Pancreas (tissue), 10 donors: ENCODE measurements at places on chromosomes 7 and 10. TPM values are rescaled to one million over a fixed set of nuclear protein-coding genes. Genes with fewer than 3 reads are reported as not detected.

ZNF282 gene
- 16.8 TPM for total RNA-seq

DNA sequence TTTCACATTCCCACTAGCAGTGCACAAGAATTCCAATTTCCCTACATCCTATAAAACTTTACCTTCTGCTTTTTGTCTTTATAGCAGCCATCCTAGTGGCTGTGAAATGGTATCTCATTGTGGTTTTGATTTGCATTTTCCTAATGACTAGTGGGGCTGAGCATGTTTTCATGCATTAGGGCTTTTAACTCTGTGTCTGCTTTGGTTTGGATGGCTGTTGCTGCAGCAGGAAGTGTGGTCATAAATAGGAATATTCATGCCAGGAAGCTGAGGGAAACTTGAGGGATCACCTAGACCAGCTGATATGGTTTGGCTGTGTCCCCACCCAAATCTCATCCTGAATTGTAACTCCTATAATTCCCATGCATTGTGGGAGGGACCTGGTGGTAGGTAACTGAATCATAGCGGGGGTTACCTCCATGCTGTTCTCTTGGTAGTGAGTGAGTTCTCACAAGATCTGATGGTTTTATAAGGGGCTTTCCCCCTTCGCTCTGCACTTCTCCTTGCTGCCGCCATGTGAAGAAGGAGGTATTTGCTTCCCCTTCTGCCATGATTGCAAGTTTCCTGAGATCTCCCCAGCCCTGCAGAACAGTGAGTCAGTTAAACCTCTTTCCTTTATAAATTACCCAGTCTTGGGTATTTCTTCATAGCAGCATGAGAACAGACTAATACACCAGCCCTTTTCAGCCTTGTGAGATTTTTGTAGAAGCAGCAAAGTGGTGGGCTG lies 181.8 kb upstream of the PITRM1 start:
- no peaks in the 10 kb centered on the region for H3K27me3 ChIP-seq
- no peak overlapping the region for H3K4me3 ChIP-seq
- H3K4me1 ChIP-seq, result no peaks in the 10 kb centered on the region
- H3K36me3 ChIP-seq, result no peaks in the 10 kb centered on the region
- no peak for DNase-seq
- H3K27ac ChIP-seq, result no peak overlapping the region

FFAR4 gene
- total RNA-seq, result 0.92 TPM

GPAM gene
- total RNA-seq, result 4.2 TPM

PTPRZ1 gene
- total RNA-seq, result 0.60 TPM

CAMK2G gene
- total RNA-seq, result 10.5 TPM

DNA sequence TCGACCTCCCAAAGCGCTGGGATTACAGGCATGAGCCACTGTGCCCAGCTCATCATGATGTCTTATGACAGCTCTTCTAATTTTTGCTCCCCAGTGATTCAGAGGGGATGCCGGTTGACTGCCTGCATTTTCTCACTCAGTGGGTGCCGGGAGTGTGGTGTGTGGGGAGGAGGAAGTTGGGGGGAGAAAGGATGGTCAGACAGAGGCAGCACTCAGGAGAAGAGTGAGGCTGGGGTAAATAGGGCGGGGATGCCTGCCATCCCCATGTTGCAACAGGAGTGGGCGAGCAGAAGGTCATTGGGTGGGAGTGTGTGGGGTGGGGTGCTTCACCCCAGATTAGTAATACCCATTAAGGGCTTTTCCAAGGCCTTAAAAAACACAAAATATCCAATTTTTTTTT lies 3.5 kb upstream of the CCL24 start:
- H3K36me3 ChIP-seq, result no peaks in the 10 kb centered on the region
- no peaks in the 10 kb centered on the region for H3K4me1 ChIP-seq
- no peak overlapping the region for H3K4me3 ChIP-seq
- DNase-seq, result no peak
- no peak overlapping the region for H3K27ac ChIP-seq
- H3K27me3 ChIP-seq, result no peaks in the 10 kb centered on the region

DNA sequence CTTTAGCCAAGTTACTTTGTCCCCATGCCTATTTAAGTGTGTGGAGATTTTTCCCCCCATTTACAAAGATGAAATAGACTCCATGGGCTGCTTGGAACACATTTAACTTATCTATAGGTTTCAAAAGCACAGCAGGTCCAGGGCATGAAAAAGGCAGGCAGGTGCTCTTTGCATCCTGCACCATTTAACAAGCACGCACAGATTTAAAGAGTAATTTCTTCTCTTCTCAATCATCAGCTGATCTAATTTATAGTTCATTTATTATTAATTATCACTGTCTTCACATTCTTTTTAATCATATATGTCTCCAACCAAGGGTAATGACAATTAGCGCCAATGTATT lies 156.8 kb downstream of the CACNA2D1 start:
- H3K36me3 ChIP-seq, result no peaks in the 10 kb centered on the region
- H3K4me1 ChIP-seq, result no peaks in the 10 kb centered on the region
- no peak for DNase-seq
- H3K4me3 ChIP-seq, result no peak overlapping the region
- no peak overlapping the region for H3K27ac ChIP-seq
- no peaks in the 10 kb centered on the region for H3K27me3 ChIP-seq

PRKCQ gene
- total RNA-seq, result 3.5 TPM

DNA sequence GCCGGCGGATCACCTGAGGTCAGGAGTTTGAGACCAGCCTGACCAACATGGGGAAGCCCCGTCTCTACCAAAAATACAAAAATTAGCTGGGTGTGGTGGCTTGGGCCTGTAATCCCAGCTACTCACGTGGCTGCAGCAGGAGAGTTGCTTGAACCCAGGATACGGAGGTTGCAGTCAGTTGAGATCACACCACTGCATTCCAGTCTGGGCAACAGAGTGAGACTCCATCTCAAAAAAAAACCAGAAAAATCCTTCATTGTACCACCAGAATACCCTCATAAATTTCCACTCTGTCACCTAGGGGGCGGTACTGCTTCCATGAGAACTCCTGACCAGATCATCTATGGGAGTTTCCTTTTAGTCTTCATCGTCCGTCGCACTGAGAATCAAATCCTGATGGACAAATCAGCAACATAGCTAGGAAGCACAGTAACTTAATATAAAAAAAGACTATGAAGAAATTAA lies 225.8 kb upstream of the KLF14 start:
- H3K27ac ChIP-seq, result no peak overlapping the region
- H3K27me3 ChIP-seq, result no peaks in the 10 kb centered on the region
- no peaks in the 10 kb centered on the region for H3K36me3 ChIP-seq
- H3K4me1 ChIP-seq, result no peaks in the 10 kb centered on the region
- no peak for DNase-seq
- H3K4me3 ChIP-seq, result no peak overlapping the region

- H3K27ac ChIP-seq, result no peak overlapping the region
- H3K27me3 ChIP-seq, result no peaks in the 10 kb centered on the region
- H3K4me3 ChIP-seq, result no peak overlapping the region
- no peaks in the 10 kb centered on the region for H3K4me1 ChIP-seq
- DNase-seq, result no peak
- H3K36me3 ChIP-seq, result no peaks in the 10 kb centered on the region
Measured at GRCh38 chr10:101878869-101879268, 35.3 kb upstream of the KCNIP2 start.

DNA sequence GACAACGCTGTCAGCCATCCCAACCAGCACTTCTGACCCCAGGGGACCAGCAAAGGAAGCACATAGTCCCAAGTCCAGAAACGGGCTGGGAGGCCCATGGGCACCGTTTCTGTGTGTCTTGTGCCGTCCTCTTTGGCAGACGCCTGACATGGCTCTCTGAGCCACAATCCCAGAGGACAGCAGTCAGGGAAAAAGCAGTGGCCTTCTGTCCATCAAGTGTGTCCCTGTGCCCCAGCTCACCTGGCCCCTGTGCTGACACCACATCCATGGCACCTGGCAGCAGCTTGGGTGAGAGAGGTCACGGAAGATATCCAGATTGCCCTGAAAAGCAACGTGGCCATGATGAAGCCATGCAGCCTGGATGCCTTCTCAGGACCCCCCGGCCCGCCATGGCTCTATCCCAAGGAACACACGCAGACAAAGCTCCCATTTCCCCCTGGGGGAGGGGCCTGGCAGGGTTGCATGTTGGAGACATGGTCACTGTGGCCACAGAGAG lies 38.1 kb upstream of the ANTXRL start:
- H3K4me3 ChIP-seq, result no peak overlapping the region
- no peak overlapping the region for H3K27ac ChIP-seq
- DNase-seq, result no peak

DNA sequence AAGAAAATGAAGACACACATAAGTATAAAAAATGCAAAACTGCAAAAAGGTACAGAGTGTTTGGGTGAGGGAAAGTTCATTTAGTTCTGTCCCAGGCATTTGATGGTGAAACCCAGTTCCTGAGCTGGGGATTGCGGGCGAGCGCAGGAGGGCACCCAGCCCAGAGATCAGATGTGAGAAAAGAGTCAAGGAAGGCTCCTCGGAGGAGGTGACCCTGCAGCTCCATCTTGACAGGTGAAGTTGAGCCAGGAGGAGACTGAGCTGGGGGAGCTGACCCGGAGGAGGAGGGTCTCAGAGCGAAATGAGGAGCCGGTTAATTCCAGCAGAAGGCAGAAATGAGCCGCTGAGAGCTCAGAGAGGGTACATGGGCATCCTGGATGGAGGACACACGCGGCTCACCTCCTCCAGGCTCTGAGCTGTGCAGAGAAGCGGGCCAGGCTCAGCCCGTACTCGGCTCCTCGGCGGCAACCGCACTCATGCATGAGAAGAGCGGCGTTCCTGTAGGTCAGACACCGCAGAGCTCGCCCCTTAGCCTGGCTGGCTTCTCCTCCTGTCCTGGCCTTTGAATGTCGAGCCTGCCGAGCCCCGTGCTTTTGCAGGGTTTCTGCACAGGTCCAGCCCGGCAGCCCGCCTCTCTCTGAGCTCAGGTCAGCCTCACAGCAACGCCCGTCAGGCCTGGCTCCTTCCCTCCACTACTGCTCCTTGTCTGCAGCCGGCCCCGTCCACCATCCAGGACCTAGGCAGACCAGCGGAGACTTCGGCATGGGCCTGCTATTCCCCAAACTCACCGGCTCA lies 9.5 kb upstream of the RAMP3 start:
- H3K27ac ChIP-seq, result no peak overlapping the region
- no peak for DNase-seq
- H3K27me3 ChIP-seq, result no peaks in the 10 kb centered on the region

GRCh38 chr10:55746002-55746401 lies 615.1 kb downstream of the ZWINT start:
- H3K4me3 ChIP-seq, result no peak overlapping the region
- no peak for DNase-seq
- no peak overlapping the region for H3K27ac ChIP-seq
- no peaks in the 10 kb centered on the region for H3K27me3 ChIP-seq
- no peaks in the 10 kb centered on the region for H3K4me1 ChIP-seq
